ENCODE measurements at places on chromosomes 6 and 20.

DNA sequence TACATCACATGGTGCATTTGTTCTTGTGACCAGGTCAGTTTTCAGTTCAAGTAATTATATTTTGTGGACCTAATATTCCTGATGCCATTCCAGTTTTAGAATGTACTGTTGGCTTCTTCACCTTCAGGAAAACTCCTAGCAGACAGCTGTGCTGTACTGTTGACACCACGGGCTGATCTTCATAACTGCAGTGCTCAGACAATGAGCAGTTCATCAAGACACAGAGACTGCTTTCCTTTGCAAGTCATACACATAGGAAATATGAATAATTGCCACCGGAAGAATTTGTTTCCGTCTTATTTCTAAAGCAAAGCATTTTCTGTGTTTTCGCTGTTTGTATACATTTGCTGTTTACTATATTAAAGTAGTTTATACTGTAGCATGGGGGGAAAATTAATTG lies 89.8 kb downstream of the C6orf118 start:
- DNase-seq: no peak

DNA sequence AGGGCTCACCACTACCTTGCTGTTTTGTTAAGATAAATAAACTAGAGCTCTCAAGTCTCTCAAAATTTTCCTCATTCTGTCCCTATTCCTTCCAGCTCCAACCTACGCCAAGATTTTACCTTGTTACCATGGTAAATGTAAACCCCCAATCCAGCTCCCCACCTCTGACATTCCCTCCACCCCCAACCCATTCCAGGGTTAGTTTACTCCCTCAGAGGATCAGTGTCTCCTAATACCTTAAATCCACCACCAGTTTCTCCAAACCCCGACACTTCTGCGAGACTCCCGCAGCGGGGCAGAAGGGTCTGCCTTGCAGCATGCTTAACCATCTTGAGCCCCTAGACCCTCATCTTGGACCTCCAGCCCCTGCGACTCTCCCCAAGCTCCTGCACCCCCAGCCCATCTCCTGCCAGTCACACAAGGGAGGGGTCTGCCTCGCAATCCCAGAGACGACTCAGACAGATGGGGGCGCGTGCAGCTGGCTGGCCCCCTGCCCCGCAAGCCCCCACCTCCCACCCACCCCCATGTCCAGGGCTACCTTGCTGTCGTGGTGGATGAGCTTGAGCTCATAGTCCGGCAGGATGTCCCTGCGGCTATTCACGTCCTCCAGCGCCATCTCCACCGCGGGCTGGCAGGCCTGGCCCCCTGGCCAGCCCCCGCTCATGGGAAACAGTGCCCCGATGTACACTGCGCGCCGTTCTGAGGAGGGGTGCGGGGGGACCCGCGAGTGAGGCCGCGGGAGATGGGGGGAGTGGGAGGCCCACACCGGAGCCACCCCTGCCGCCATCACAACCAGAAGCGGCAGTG lies 5.8 kb downstream of the GABBR1 start:
- DNase-seq: no peak

DNA sequence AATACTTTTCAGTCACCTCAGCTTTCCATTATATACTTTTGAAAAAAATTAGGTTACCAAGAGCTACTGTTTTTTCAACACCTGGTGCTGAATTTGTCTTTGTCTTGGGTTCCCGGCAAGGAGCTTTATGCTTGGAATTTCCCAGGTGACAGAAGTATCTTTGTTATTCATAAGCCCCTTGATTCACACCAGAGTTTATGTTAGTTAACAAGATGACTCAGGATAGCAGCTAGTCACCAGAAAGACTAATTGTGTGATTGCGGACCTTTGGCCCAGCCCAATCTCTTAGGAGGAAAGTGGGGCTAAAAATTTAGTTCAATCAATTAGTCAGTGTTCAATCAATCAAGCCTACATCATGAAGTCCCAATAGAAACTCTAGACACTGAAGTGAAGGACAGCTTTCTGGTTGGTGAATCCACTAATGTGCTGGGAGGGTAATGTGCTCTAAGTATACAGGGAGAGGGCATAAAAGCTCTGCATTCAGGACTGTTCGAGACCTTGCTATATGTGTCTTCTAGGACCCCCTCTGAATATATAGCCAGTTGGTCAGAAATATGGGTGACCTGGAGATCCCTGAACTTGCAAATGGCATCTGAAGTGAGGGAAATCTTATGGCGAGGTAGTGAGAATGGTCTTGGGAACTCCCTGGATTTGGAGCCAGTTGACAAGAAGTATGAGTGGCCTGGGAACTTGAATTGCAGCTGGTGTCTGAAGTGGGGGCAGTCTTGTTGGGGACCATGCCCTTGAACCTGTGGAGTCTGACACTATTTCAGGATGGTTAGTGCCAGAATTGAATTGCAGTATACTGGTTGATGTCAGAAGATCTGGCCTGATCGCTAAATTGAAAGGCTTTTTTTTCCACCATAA lies 16.2 kb downstream of the TMEM30A start:
- DNase-seq: no peak

GRCh38 chr6:25490018-25490801 lies 161.8 kb upstream of the SCGN start:
- DNase-seq: peak; percentile 48

- no peak for DNase-seq
Observed at GRCh38 chr6:20467437-20467836, 65.8 kb downstream of the E2F3 start.

DNA sequence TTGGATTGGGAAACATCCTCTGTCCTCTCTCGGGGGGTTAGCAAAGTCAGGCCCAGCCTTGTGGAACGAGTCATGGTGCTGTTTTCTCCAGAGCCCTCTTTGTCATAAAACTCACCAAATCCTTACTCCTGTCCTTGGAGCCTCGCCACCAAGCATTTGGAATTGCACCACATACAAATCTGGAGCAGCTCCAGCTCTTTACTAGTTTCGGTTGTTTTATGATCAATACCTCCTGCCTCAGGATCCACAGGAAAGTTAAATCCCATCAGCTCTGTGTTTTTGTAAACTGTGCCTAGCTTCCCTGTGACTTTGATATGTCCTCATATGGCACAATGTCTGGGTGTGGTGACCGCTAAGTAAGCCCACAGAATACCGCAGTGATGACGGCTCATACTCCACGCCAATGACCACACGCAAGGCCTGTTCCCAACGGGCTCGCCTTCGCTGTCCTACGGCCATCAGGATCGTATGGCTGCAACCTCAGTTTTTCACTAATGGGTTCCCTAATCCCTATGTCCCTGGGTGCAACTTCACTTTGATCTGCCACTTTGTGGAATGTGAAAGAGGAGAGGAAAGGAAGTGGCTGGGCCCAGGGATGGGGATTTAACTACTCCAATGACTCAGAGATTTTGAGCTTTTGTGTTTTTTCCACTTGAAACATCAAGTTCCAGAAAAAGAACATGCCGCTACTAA lies 111.3 kb upstream of the FOXQ1 start:
- no peak for DNase-seq

- no peak for DNase-seq
Observed at GRCh38 chr6:147765541-147765940, 257.1 kb downstream of the SAMD5 start.

GRCh38 chr6:1739680-1740079 lies 130.0 kb downstream of the FOXC1 start:
- DNase-seq: no peak

- DNase-seq: peak; percentile 19
Observed at GRCh38 chr6:29831776-29832175, 4.2 kb downstream of the HLA-G start.

DNA sequence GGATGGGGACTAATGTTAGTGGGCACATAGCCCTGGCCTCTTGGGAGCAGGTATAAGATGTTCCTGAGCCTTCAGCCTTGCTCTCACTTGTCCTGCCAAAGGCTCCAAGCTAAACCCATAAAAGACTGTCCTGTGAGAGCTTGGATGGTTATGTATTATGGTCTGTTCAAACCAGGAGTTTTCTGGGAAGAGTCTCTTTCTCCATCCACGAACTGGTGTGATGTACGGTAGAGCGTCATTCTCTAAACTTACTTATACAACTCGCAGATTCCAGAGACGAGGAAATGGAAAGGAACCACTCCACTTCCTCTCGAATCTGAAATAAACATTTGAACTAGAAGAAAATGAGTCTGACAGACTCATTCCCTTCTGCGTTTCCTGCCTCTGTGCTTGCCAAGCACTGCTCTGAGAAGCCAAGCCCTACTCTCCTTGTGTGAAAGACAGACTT lies 5.3 kb downstream of the SOBP start:
- DNase-seq: peak; percentile 29

DNA sequence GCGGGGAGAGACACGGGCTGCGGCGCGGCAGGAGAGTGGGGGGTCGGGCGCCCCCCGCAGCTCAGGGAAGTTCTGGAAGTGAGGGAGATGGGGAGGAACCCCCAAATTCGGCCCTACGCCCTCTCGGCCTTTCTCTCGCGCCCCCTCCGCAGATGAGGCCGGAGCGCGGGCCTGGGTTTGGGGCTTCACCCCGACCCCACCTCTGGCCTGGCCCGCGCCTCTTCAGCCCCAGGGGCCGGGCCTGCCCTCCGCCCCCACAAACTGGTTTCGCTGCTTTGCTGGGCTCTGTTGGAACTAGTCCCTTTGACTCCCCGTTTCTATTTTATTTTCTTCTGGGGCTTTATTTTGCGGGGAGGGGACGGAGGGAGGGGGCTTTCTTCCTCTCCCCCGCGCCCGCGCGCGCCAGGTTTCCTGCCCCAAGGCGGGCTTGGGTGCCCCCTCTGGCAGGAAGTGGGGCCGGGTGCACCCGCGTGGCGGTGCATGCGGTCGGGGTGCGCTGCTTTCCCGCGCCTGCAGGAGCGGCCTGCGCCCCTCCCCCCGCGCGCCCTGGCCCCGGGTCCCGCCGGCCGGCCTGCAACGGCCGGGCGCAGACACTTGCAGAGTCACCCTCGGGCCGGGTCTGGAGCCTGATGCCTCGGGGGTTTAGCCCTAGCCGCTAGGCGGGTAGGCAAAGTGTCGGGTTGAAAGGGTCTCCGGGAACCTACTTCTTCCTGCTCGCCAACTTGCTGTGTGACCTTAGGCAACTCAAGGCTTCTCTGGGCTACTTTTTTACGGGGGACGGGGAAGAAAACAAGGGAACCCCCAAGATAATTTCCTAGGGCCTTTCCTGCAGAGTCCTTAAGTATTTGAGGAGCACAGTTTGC lies 1.3 kb downstream of the HMGA1 start:
- DNase-seq: no peak

DNA sequence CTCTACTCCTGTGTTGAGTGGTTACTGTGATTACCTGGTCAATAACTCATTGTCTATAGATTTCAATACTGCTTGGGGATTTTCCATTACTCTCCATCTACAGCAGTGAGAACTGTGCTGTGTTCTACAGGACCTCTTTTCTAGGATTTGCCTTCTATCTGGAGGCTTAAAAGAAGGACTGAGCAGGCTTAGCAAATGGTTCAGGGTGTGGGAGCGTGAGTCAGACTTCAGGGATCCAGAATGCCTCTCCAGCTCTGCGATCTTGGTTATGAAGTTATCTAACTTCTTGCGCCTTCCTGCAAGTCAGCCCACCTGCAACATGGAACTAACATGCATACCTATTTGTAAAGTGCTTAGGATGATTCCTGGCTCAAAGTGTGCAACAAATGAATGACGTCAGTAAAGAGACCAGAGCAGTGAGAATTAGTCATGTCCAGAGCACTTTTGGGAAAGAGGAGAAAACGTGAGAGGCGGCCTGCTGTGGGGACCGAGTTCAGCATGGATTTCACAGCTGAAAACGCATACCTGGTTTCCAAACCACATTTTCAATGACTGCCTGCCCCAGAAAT lies 610.1 kb upstream of the CDH4 start:
- DNase-seq: no peak

GRCh38 chr6:109428889-109429477 lies 11.4 kb downstream of the PPIL6 start:
- DNase-seq: no peak

- no peak for DNase-seq
Observed at GRCh38 chr20:17505636-17506517, 25.3 kb downstream of the BFSP1 start.

- DNase-seq: no peak
Observed at GRCh38 chr6:88168362-88168761, 2.2 kb upstream of the CNR1 start.

DNA sequence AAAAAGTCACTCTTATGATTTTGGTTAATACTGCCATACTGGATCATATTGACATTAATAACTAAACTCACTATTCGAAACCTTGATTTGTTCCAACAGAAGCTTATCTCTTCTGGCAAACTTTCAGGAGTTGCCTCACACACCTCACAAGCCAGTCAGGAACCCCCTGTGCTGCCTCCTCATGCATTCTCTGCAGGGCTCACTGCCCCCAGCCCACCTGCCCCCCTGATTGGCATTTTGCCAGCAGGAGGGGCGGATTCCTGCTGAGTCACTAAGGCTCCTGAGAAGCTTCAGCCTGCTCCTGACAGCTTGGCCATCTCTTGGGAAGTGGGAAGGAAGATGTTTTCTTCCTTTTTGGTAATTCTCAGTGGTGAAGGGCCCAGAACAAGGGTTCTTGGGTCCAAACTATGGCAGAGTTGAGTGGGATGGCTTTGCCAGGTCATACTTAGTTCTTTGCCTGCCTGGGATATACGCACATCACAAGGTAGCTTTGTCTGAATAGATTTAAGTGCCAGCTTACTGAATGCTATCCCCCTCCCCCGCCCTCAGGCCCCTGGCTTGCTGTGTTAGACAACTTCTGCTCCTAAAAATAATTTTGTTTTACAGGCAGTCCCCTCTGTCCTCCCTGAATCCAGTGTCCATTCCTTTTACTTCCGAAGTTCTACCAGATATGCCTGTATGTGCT lies 31.4 kb downstream of the SLC35F1 start:
- DNase-seq: no peak

GRCh38 chr6:71351190-71351589 lies 62.6 kb downstream of the OGFRL1 start:
- no peak for DNase-seq

GRCh38 chr6:146884728-146885127 lies 286.0 kb downstream of the ADGB start:
- DNase-seq: no peak

GRCh38 chr6:163603395-163603794 lies 188.9 kb downstream of the QKI start:
- DNase-seq: no peak
